Adrenal gland (tissue), 19 donors: ENCODE measurements at places on chromosomes 6 and 20.

DNA sequence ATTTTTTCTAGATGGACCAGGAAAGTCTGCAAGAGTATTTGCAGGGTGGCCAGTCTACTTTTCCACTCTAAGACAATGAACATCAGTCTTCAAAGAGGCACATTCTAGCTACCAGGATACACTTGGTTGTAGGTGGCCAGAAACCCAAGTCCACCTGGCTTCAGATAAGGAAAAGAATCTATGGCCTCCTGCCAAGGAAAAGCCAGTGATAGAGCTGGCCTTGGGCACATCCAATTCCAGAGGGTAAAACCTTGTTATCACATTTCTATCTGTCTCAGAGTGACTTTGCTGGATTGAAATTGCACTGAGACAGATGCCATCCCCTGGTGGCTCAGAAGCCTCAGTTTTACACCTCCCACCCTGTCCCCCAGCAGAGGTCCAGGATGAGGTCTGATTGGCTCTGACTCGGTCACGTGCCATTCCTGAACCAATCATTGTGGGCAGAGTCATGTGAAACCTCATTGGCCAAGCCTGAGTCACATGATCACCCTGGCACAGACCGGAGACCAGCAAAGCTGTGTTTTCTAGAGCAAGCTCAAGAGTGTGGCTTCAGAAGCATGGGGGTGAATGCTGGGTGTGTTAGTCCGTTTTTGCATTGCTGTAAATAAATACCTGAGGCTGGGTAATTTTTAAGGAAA is 497.4 kb upstream of the SULF2 start:
- DNase-seq, result no peak

- no peak for DNase-seq
Measured at GRCh38 chr6:30787954-30788353, 43.6 kb upstream of the IER3 start.

GRCh38 chr6:1081551-1082284 is 230.2 kb upstream of the FOXQ1 start:
- DNase-seq, result no peak

- no peak for DNase-seq
Measured at GRCh38 chr6:168886964-168887363, 366.7 kb downstream of the THBS2 start.

- DNase-seq, result no peak
Measured at GRCh38 chr6:27575594-27576361, 102.9 kb upstream of the ZNF184 start.

DNA sequence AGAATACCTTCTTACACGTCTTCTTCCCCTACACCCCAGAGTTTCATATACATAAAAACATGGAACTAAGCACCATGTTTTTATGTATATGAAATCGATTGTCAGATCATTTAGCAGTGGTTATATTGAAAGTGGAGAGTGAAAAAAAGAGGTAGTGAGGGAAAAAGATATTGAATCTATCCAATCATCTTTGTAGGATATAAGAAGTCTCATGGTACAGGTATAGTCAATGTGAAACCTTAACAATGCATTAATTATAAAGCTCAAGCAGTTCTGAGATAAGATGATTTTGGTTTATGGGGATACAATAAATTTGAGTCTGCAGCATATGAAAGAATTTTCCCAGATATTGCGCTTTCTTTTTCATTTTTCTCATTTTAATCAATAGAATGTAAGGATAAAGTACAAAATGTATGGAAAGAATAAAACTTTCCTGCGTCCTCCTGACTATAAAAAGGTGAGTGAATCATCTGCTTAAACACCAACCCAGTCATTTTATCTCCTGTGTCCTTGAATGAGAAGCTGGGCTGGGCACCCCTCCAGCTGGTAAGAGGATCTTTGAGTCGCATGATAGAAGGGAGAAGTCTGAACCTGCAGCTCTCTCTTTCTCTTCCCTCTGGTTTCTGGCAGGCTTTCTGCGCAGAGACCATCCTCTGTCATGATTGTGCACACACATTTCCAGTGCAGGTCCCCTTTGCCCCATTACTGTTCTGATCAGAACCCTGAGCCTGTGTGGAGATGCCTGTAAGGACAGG is 28.1 kb upstream of the AKIRIN2 start:
- peak; percentile 89 for DNase-seq

GRCh38 chr6:22904431-22904830 is 335.1 kb downstream of the HDGFL1 start:
- DNase-seq, result no peak

DNA sequence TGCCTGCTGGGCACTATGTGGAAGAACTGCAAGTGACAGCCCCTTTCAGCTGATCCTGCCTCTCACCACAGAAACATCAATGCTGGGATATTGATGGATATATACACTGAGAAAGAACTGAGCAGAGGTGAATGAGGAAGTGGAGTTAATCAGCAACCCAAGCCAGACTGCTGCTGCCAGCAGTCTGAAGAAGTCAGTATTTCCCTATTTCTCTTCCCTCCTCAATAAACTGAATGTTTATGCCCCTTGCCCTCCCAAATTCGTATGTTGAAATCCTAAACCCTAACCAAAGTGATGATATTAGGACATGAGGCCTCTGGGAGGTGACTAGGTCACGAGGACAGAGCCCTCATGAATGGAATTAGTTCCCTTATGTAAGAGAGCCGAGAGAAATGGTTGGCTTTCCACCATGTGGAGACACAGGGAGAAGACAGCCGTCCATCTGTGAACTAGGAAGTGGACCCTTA is 76.3 kb downstream of the CDK19 start:
- peak; percentile 41 for DNase-seq

- DNase-seq, result no peak
Measured at GRCh38 chr6:20933057-20933788, 399.0 kb downstream of the CDKAL1 start.

- DNase-seq, result peak; percentile 46
Measured at GRCh38 chr20:32357375-32357868, 709 bp upstream of the ASXL1 start.

DNA sequence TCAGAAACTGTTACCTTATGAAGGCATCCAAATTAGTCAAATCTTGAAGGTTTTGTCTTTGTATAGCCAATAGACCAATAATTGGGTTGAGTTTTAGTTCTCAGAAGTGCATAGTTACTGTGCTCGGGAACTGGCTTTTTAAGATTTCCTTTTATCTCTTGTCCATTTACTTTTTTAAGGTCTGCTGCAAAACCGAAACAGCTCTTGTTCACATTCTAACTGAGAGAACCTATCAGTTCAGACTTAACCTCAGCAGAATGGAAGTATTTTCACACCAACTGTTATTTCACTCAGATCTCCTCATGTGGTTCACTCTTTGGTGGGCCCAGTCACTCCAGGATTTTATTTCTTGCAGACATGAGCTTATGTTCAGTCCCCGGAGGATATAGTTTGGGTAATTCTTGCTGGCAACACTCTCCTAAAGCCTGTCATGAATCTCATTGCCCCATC is 55.5 kb downstream of the TPBG start:
- DNase-seq, result no peak

- DNase-seq, result no peak
Measured at GRCh38 chr20:3821996-3822395, 1.6 kb downstream of the AP5S1 start.

DNA sequence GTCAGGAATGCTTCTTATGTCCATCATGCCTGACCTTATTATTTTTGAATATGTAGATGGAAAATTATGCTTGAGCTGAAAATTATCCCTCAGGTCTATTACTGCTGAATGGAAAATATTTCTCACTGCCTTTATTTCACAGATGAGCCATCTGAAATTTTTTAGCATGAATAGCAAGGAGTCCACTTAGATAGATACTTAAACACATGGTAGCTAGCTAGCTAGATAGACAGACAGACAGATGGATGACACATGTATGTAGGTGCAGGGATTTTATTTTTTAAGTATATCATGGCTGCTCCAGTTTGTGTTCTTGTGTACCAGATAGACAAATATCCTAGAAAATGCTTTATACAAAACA is 645.0 kb downstream of the MMUT start:
- no peak for DNase-seq

DNA sequence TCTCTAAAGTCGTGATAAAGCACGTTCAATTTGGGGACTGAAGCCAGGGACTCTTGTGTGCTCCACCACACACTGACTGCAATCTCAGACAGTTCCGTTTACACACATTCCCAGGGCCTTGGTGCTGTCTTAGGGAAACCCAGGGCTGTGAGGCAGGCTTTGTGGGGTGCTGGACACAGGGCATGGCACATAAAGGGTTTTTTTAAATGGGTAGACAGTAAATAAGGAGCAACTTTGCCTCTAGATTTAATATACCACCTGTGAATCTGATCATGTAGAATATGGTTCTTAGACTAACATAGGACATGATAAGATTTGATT is 2.3 kb downstream of the ENTPD6 start:
- no peak for DNase-seq

- no peak for DNase-seq
Measured at GRCh38 chr20:47189060-47189459, 167.4 kb downstream of the ZMYND8 start.

GRCh38 chr6:108117427-108118358 is 43.2 kb upstream of the OSTM1 start:
- peak; percentile 37 for DNase-seq

DNA sequence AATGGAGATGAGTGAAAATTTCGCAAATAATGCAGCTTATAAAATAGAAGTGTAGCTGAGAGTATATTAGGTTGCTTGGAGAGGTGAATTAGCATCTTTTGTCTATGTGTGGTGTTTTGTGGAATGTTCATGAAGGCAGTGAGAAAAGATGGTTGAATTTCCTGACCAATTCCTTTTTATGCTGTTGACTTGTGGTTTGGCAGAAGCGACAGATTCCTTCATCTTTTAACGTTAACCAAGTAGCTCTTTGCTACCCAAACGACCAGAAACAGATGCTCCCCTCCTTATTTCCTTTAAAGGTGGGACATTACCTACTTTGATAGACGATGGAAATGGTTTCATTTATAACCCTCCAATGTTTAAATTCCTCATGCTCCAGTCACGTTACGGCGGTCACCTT is 390.5 kb downstream of the QKI start:
- DNase-seq, result no peak

DNA sequence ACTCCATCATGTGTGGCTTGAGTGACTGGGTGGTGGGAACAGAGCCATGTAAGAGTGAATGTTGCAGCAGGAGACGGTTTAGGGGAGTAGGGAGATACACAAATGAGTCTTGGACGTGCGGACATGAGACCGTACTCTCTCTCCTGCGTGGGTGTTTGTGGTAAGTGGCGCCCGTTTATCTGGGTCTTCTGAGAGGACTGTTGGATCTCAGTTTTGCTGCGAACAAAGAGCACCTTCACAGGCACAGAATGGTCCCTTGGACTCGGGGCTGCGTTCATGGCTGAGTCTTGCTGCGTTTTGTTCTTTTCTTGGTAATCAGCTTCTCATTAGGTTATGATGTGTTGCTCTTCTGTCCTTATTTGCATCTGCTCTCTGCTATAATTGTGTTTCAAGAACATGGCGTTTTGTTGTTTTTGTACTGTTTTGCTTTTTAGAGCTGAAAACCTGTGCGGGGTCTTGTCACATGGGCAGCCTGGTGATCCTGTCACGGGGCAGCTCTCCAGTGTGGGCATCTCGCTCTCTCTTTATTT is 28.5 kb downstream of the STK35 start:
- DNase-seq, result no peak

DNA sequence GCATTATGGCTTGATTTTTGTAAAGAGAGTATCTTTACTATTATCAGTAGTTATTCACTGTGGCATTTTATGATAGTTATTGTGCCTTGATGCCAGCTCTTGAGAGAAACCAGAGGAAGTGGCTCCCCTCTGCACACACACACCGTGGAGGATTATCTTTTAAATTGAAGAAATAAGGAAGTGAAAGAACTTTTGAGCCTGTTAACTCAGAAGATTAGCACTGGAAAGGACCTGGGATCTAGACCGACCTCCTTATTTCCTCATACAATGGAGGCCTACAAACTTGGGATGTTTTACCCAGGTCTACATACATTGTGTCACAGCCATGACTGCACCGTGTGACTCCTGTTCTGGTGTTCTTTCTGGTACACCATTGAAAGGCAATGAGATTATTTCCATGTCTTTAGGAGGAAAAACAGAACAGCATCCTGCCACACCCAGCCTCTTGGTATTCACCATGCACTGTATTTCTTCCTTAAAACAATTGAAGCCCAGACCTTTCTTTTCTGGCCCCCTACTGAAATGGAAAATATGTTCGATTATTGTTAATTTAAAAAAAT is 40.6 kb downstream of the HECA start:
- no peak for DNase-seq

GRCh38 chr6:100504786-100505737 is 40.3 kb upstream of the SIM1 start:
- no peak for DNase-seq

DNA sequence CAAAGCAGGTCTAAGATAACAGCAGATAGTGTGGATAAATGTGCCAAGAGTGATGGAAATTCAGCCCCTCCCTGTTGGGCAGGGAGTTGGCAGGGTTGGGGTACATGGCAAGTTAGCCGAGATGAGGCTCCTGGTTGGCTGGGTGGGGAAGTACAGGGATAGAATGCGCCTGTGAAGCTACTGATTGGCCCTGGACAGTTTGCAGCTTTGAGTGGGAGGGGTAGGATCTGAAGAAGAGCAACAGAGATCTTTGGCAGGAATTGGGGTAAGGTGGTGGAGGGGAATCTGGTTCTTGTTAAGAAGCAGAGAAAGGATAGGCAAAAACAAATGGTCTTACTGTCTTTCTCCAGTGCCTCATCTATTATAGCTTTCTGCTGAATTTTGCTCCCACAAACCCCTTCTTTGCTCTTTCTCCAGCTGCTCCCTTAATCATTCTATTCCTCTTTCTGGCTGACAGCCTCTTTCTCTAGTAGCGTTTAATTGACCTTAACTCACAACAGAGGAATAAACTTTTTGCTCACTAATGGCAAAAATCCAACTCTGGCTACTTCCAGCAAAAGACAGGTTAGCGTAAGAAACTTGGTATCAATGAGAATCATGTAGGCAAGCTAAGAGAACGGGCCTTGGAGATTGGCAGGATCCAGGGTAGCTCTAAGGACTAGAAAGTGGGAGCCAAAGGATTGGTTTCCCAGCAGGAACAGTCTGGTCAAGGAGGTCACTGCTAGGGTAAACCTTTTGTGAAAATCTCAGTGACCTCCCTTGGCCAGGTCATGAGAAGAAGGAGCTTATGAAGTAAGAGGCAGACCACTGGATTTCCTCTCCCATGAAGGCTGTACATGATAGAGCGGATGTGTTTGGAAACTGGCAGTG is 86.3 kb upstream of the CARMIL1 start:
- DNase-seq, result peak; percentile 61

GRCh38 chr6:166408936-166409755 is 26.4 kb upstream of the MPC1 start:
- DNase-seq, result no peak

- peak; percentile 47 for DNase-seq
Measured at GRCh38 chr6:108113557-108114519, 39.3 kb upstream of the OSTM1 start.

- DNase-seq, result no peak
Measured at GRCh38 chr6:158270389-158271127, 41.7 kb upstream of the TULP4 start.

- DNase-seq, result no peak
Measured at GRCh38 chr6:935582-935981, 242.6 kb upstream of the EXOC2 start.

- peak; percentile 69 for DNase-seq
Measured at GRCh38 chr20:4090756-4091489, 75.6 kb upstream of the RNF24 start.
